Activated gamma-delta T cell treated with anti-CD3 and anti-CD28 coated beads, Interleukin-2, amount 50 U/mL, for 16 hours (primary cell): ENCODE measurements at places on chromosomes 7 and 10.

- no peak for DNase-seq
Measured at GRCh38 chr10:132866601-132867381, 75.6 kb downstream of the CFAP46 start.

DNA sequence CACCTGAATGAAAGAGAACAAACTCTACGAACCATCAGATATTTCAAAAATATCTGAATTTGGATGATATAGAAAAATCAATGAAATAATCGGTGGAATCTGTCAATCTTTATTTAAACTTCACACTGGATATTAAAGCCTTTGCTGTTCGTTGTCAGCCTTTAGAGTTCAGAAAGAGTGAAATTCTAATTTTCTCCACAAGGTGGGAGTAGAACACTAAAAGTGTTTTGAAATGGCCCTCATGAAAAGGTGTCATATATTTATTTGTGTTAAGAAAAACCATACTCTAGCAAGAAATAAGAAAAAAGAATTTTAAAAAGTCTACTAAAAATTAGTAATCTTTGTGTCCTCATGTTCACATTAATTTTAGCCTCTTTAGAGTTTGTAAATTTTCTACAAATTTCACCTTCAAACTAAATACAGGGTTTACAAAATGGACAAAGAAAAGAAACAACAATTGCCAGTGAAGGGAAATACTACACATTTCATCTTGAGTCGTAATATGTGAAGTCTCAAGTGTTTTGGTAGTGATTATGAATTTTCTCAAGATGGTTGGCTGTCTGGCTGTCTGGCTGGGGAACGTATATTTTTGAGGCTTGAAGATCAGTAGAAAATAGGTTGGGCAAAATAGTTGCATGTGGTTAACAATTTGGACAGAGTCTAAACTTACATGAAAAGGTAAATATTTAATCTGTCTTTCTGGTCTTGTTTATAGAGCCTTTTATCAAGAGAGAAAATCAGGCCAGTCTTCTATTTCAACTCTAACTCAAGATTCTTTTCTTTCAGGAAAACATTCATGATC, 43.7 kb downstream of the DNAJB9 start:
- no peak for DNase-seq

DNA sequence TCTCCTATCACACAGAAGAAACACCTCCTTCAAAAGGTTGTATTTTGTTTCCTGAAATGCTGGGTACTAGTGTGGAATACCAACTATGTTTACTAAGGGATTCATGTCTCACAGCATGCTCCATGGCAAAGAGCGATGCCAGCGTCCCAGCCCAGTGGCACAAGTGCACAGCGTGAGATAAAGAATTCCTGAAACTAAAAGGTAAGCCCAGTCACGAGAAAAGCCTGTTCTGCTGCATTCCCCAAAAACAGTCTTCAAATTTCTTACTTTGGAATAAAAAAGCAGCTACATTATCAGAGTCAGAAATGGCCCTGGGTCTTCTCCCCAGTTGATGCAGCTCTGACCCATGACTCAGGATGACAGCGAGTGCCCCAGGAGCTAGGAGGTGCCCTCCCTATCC, 53.1 kb upstream of the DDC start:
- DNase-seq: no peak

DNA sequence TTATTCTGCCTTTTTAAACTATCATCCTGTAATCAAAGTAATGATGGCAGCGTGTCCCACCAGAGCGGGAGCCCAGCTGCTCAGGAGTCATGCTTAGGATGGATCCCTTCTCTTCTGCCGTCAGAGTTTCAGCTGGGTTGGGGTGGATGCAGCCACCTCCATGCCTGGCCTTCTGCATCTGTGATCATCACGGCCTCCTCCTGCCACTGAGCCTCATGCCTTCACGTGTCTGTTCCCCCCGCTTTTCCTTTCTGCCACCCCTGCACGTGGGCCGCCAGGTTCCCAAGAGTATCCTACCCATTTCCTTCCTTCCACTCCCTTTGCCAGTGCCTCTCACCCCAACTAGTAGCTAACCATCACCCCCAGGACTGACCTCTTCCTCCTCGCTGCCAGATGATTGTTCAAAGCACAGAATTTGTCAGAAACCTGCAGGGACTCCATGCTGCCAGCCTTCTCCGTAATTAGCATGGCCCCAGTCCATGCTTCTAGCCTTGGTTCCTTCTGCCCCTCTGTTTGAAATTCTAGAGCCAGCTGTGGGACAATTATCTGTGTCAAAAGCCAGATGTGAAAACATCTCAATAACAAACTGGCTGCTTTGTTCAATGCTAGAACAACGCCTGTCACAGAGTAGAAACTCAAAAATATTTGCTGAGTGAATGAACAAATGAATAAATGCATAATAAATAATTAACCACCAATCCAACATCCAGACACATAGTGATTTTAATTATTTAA, 151.7 kb downstream of the EGFR start:
- DNase-seq: no peak

GRCh38 chr7:42854571-42855118, 57.2 kb downstream of the C7orf25 start:
- DNase-seq: no peak

- no peak for DNase-seq
Measured at GRCh38 chr10:74118804-74119203, 31.8 kb downstream of the AP3M1 start.

- DNase-seq: no peak
Measured at GRCh38 chr7:90710466-90710850, 114.3 kb downstream of the CDK14 start.

GRCh38 chr7:135386776-135387175, 123.1 kb downstream of the CNOT4 start:
- DNase-seq: no peak
